Tracheal epithelial cell (primary cell): ENCODE measurements at places on chromosomes 6 and 20. TPM values are rescaled to one million over a fixed set of nuclear protein-coding genes. Genes with fewer than 3 reads are reported as not detected.

MAP7 gene
- total RNA-seq: 28.7 and 29.4 TPM in 2 replicates

DZANK1 gene
- total RNA-seq: 0.72 and 1.3 TPM in 2 replicates

CAGE1 gene
- not detected in 2 replicates for total RNA-seq

SPATS1 gene
- not detected in 2 replicates for total RNA-seq

TFAP2C gene
- 1.7 and 1.9 TPM in 2 replicates for total RNA-seq

TBP gene
- 9.2 and 9.8 TPM in 2 replicates for total RNA-seq

KCTD20 gene
- 30.9 and 34.5 TPM in 2 replicates for total RNA-seq

MICB gene
- total RNA-seq: 4.7 and 9.9 TPM in 2 replicates

CLPSL2 gene
- total RNA-seq: not detected in 2 replicates

HDDC2 gene
- total RNA-seq: 56.4 and 59.3 TPM in 2 replicates
